ENCODE measurements at places on chromosomes 5 and 9.

GRCh38 chr5:143384865-143385657 lies 18.4 kb downstream of the NR3C1 start:
- H3K4me1 ChIP-seq, result peaks cover 39% of the 10 kb centered on the region
- DNase-seq, result no peak
- H3K27ac ChIP-seq, result no peak overlapping the region
- H3K36me3 ChIP-seq, result peaks cover 79% of the 10 kb centered on the region
- no peaks in the 10 kb centered on the region for H3K27me3 ChIP-seq

DNA sequence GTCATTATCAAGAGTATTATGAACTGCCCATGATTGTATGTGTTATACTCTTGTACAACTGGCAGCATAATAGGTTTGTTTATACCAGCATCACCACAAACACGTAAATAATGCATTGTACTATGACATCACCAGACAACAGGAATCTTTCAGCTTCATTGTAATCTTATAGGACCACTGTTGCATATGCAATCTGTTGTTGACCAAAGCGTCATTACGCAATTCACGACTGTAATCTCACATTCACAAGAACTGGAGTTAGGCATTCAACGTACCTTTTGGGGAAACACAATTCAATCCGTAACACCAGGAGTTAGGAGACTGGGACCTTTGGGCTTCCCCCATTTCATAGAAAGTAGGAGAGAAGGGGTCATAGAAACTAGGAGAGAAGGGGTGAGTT lies 20.4 kb upstream of the ARSI start:
- DNase-seq, result no peak
- no peaks in the 10 kb centered on the region for H3K36me3 ChIP-seq
- H3K27me3 ChIP-seq, result peaks cover 5% of the 10 kb centered on the region
- no peak overlapping the region for H3K4me3 ChIP-seq

GRCh38 chr9:131484560-131485185 lies 18.0 kb upstream of the POMT1 start:
- H3K4me1 ChIP-seq, result no peaks in the 10 kb centered on the region
- H3K27ac ChIP-seq, result no peak overlapping the region
- H3K4me3 ChIP-seq, result no peak overlapping the region
- no peaks in the 10 kb centered on the region for H3K27me3 ChIP-seq
- DNase-seq, result no peak

- no peak for DNase-seq
- H3K27me3 ChIP-seq, result peaks cover 4% of the 10 kb centered on the region
- H3K27ac ChIP-seq, result peak overlapping the region; percentile 57
Measured at GRCh38 chr9:515665-516064, 301.0 kb downstream of the DOCK8 start.

Data from activated CD4-positive, alpha-beta T cell treated with anti-CD3 and anti-CD28 coated beads, Interleukin-2, amount 10 ng/mL, durations not matched to agents 7 days and 5 days (primary cell).